Calu3 (cell line): ENCODE measurements at places on chromosomes 2 and 18.

- no peak for DNase-seq
Measured at GRCh38 chr18:40019797-40020392, 1935.1 kb upstream of the PIK3C3 start.

- no peak for DNase-seq
Measured at GRCh38 chr18:8448130-8448529, 161.1 kb upstream of the RAB12 start.

DNA sequence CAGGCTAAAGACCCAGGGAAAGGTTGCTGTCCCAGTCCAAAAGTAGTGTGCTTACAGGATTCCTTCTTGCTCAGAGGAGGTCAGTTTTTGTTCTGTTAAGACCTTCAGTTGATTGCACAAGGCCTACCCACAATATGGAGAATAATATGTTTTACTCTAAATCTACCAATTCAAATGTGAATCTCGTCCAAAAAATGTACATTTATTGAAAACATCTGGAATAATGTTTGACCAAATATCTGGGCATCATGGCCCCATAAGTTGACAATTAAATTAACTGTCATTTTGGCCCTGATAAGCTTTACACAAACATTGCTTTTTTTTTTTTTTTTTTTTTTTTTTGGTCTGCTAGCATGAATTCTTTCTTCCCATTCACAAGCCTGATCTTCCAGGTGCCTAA, 109.8 kb downstream of the CCDC178 start:
- DNase-seq, result no peak

GRCh38 chr18:54257015-54257414, 12.3 kb upstream of the POLI start:
- DNase-seq, result no peak

DNA sequence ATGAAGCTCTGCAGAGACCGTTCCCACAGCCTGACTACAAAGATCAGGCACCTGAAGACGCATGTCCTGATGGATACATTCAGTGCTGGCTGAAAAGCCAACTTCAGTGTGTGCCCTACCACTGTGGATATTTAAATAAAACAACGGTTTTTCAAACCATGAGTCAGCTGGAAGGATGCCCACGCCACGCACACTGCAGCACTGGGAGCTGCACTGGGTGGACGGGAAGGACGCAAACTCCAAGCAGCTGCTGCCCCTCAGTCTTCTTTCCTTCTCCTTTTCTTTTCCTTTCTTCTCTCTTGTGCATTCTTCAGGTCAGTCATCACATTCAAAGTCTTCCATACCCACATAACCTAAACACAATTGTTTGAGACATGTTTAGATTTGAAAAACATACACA, 7.9 kb downstream of the TMEM18 start:
- DNase-seq, result no peak

- DNase-seq, result no peak
Measured at GRCh38 chr2:6325616-6326015, 540.1 kb downstream of the CMPK2 start.

- no peak for DNase-seq
Measured at GRCh38 chr2:242040681-242041080, 171.2 kb downstream of the RTP5 start.

- peak; percentile 33 for DNase-seq
Measured at GRCh38 chr2:218781691-218782527, at the start of gene CYP27A1. Gene CYP27A1 (plus strand): TSS chr2:218782147. CDS start chr2:218782183, 36 bp downstream.
